ENCODE measurements at places on chromosomes 3 and 15. TPM values are rescaled to one million over a fixed set of nuclear protein-coding genes. Genes with fewer than 3 reads are reported as not detected.

- no peaks in the 10 kb centered on the region for H3K36me3 ChIP-seq
- no peaks in the 10 kb centered on the region for H3K4me1 ChIP-seq
- no peak overlapping the region for H3K4me3 ChIP-seq
- no peak for DNase-seq
- no peaks in the 10 kb centered on the region for H3K27me3 ChIP-seq
These were observed 100.1 kb upstream of the SMAD3 start for GRCh38 chr15:66965201-66965900.

DNA sequence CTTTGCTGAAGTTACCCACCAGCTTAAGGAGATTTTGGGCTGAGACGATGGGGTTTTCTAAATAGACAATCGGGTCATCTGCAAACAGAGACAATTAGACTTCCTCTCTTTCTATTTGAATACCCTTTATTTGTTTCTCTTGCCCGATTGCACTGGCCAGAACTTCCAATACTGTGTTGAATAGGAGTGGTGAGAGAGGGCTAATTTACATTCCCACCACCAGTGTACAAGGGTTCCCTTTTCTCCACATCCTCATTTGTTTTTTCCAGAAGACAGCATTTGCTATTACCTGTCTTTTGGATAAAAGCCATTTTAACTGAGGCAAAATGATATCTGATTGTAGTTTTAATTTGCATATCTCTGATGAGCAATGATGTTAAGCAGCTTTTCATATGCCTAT, 329.9 kb upstream of the TPRG1 start:
- no peaks in the 10 kb centered on the region for H3K4me1 ChIP-seq
- H3K36me3 ChIP-seq = no peaks in the 10 kb centered on the region
- no peak overlapping the region for H3K4me3 ChIP-seq

GRCh38 chr3:61936344-61936937, 375.1 kb downstream of the PTPRG start:
- no peaks in the 10 kb centered on the region for H3K27me3 ChIP-seq
- H3K4me3 ChIP-seq = no peak overlapping the region
- no peak overlapping the region for H3K27ac ChIP-seq
- no peaks in the 10 kb centered on the region for H3K4me1 ChIP-seq

GRCh38 chr3:87478716-87479115, 202.3 kb upstream of the POU1F1 start:
- H3K4me1 ChIP-seq = no peaks in the 10 kb centered on the region
- no peak for DNase-seq
- H3K36me3 ChIP-seq = no peaks in the 10 kb centered on the region
- H3K27ac ChIP-seq = no peak overlapping the region
- H3K4me3 ChIP-seq = no peak overlapping the region

- H3K27me3 ChIP-seq = no peaks in the 10 kb centered on the region
- H3K36me3 ChIP-seq = no peaks in the 10 kb centered on the region
- no peaks in the 10 kb centered on the region for H3K4me1 ChIP-seq
- DNase-seq = no peak
- H3K27ac ChIP-seq = no peak overlapping the region
- no peak overlapping the region for H3K4me3 ChIP-seq
These were observed 15.3 kb downstream of the FOXP1 start for GRCh38 chr3:71568207-71568606.

FGF12 gene
- not detected for total RNA-seq

LMLN gene
- total RNA-seq = 3.6 TPM

TMEM89 gene
- total RNA-seq = not detected

PTH1R gene
- total RNA-seq = not detected

Measured in CD4-positive, alpha-beta T cell (primary cell).